CD4-positive, alpha-beta T cell treated with Interleukin-12 subunit alpha and Interleukin-12 subunit beta, for 1 hour (primary cell): ENCODE measurements at places on chromosomes 5 and 9.

DNA sequence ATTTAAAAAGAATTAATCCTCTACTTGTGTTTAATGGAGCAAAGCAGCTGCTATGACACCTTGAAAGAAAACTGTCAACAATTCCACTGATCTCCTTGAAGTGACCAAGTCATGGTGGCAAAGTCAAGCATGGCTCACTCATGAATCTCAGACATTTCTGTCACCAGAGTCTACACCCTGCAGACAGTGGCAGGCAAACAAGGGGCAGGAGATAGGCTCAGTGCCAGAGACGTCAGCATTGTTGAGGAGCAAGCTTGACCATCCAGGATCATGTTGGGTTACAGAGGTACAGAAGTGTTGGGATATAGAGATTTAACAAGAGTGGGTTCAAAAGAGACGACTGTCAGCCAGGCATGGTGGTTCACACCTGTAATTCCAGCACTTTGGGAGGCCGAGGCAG, 16.1 kb upstream of the VPS13A start:
- DNase-seq = no peak

DNA sequence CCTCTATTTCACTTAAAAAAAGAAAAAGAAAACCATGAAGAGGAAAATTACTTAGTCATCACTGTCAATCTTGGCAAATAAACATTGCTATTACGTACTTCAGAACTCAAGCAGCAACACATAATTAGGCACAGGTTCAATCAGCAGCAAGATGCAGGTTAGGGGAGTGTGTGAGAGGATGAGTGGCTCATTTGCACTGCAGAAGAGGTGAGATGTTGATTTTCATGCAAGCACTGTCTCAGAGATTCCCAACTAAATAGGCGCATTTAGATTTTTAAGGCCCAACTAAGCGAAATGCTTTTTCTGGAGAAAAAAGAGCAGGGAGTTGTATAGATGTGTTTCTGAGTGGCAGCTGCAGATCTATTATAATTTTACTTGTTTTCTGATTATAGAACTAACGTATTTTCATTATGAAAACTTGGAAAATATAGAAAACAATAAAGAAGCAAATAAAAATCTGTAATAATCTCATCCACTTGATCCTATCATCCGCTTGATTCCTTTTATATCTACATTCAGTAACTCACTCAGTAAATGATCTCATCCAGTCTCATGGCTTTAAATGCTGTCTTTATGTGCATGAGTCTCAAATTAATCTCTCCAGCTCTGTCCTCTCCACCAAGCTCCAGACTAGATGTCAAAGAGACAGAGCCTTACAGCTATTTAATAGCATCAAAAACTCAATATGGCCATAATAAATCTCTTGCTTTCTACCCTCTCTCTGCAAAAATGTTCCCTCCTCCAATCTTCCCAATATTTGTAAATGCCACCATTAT, 162.5 kb downstream of the ZNF462 start:
- DNase-seq = no peak

DNA sequence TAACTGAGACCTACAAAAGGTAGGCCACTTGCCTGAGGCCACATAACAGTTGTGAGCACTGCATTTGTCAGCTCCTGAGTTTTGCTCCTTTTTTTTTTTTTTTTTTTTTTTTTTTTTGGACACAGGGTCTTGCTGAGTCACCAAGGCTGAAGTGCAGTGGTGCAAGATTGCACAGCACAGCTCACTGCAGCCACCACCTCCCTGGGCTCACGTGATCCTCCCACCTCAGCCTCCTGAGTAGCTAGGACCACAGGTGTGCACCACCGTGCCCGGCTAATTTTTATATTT, 37.1 kb downstream of the LAMC3 start:
- DNase-seq = no peak

- DNase-seq = no peak
Observed at GRCh38 chr5:150123542-150123941, 32.1 kb downstream of the PDGFRB start.

DNA sequence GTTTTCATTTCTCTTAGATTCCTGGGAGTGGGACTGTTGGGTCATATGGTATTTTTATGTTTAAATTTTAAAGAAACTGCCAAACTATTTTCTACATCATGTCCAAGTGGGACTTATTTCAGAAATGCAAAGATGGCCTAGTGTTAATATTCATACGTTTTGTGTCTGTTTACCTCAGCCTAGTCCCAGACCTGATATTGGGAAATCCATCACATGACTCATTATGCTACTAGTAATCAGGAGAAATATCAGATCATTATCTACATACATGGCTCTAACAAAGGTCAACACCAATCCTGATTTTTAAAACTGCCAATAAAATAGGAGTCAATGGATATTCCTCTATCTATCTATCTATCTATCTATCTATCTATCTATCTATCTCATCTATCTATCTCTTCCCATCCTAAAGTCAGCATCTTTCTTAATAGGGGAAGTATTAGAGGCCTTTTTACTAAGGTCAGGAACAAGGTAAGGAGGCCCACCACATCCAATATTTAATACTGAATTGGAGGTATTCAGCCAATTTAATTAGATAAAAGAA, 4.7 kb downstream of the RASGEF1C start:
- no peak for DNase-seq

GRCh38 chr5:31100047-31100575, 93.4 kb upstream of the CDH6 start:
- no peak for DNase-seq
